ENCODE measurements at places on chromosomes 11 and 22.

DNA sequence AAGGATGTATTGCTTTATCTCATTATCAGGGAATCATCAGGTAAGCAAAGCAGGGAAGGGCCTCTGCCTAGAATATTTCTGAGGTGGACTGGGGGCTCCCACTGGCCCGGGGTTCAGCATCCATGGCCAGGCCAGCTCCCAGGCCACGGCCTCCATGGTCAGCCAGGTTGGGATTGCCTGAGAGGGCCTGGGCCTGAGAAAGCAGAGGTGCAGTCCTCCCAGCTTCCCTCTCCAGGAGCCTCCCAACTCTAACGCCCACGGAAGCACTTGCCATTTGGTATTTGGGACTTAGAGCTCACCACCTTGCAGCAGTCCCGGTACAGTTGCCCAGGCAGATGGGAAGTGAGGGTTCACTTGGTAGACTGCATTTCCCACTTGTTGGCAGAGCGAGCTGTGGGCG lies 12.7 kb downstream of the DGAT2 start:
- DNase-seq = no peak

- DNase-seq = no peak
Observed at GRCh38 chr11:30778596-30778995, 192.4 kb upstream of the MPPED2 start.

GRCh38 chr11:25159341-25159740 lies 662.5 kb downstream of the LUZP2 start:
- no peak for DNase-seq

GRCh38 chr11:17682848-17683247 lies 36.5 kb upstream of the MYOD1 start:
- no peak for DNase-seq

- no peak for DNase-seq
Observed at GRCh38 chr11:13111813-13112130, 102.7 kb downstream of the RASSF10 start.

DNA sequence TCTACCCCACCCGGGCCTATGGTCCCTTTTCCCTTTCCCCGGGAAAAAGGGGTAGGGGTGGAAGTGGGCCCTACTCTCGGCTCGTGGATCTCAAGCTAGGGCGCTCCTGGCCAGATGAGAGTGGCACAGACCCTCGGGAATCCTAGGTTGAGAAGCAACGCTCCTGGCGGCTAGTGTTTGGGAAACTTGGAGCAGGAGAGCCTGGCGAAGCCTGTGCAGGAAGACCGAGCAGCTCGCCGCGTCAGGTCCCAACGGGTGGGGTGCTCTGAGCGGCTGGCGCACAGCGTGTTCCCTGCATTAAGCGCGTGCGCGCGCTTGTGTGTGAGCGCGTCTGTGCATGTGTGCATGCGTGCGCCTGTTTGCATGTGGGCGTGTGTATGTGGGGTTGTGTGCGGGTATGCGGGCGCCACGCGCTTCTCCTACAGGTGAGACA lies 7.1 kb upstream of the FLI1 start:
- DNase-seq = no peak

- DNase-seq = no peak
Observed at GRCh38 chr11:102421261-102421660, 31.3 kb downstream of the TMEM123 start.

DNA sequence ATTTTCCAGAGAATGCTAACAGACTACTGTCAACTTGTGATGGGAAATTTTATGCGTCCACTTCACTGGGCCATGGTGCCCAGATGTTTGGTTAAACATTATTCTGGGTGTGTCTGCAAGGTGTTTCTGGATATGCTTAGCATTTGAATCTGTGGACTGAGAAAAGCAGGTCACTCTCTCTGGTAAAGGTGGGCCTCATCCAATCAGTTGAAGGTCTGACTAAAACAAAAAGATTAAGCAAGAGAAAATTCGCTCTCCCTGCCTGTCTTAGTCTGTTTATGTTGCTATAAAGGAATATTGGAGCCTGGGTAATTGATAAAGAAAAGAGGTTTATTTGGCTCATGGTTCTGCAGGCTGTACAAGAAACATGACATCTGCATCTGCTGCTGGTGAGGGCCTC lies 32.1 kb upstream of the CD81 start:
- DNase-seq = no peak

- no peak for DNase-seq
Observed at GRCh38 chr22:48752451-48753380, 1075.0 kb downstream of the BRD1 start.

- no peak for DNase-seq
Observed at GRCh38 chr22:29146771-29147170, 58.9 kb upstream of the EMID1 start.

- peak; percentile 82 for DNase-seq
Observed at GRCh38 chr22:36331912-36332622, 55.7 kb downstream of the MYH9 start.

DNA sequence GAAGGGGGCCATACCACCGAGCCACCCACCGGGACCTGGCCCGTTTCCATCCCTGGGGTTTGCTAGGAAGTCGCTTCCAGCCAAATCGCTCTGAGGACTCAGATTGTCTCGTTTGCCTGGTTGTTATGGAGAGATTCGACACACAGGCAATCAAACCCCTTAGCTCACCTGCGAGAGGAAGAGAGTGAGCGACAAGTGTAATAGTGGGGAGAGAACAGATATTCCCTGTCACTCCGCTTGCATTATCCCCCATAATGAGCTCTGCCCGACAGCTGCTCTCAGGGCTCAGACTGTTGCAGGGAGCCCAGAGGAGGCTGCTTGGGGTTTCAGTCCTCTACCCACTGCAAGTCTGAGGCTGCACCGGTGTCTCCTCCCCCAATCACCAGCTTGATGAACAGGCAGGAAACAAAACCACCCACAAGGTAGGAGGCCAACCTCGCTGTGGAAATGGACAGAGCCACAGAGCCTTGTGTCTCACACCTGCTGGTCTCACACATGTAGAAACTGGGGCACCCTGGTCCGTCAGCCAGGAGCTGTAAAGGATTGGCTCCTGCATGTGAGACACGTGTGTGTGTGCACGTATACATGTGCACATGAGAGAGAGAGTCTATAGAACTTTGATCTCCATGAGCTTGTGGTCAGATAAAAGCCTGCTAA lies 351.1 kb downstream of the BUD13 start:
- no peak for DNase-seq

DNA sequence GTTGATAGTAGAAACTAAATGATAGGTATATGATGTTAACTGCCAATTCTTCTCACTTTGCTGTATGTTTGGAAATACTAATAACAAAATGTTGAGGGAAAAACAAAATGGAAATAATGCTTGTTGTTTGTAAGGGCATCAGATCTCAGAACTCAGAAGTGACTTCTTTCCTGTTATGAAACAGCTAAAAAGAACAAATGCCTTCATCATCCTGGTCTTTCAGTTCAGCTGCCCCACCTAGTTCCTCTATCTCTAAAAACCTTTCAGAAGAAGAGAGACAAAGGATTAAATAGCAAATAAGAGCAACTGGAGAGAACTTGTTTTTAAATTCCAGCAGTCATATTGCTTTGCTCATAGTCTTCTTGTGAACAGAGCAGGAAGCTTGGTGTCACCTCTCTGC lies 345.3 kb upstream of the NCAM1 start:
- DNase-seq = no peak

DNA sequence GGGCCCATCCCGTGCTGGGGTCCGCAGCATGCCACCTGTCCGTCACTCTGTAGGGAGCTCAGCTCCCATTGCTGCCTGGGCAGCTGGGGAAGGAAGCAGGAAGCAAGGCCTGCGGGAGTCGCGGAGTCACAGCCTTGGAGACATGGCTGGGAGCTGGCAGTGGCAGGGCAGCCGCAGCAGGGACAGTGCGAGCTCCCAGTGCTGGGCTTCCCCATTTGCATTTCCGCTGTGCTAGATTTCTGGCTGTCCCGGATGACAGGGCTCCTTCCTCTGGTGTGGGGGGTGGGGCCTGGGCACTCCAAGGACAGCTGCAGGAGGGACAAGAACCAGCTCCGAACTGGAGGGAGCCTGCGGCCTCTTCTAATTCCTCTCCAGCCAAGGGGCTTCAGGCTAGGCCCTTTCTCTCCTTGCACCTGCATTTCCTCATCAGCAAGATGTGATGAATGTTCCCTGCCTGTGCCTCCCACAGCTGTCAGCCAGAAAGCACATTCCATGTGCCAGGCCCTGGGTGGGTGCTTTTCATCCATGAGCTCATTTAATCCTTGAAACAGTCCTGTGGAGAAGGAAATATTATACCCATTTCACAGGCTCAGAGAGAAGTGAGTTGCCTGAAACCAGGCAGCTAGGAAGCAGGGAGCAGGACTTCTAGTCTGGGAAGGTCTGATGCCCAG lies 48.0 kb downstream of the MYO7A start:
- peak; percentile 69 for DNase-seq

DNA sequence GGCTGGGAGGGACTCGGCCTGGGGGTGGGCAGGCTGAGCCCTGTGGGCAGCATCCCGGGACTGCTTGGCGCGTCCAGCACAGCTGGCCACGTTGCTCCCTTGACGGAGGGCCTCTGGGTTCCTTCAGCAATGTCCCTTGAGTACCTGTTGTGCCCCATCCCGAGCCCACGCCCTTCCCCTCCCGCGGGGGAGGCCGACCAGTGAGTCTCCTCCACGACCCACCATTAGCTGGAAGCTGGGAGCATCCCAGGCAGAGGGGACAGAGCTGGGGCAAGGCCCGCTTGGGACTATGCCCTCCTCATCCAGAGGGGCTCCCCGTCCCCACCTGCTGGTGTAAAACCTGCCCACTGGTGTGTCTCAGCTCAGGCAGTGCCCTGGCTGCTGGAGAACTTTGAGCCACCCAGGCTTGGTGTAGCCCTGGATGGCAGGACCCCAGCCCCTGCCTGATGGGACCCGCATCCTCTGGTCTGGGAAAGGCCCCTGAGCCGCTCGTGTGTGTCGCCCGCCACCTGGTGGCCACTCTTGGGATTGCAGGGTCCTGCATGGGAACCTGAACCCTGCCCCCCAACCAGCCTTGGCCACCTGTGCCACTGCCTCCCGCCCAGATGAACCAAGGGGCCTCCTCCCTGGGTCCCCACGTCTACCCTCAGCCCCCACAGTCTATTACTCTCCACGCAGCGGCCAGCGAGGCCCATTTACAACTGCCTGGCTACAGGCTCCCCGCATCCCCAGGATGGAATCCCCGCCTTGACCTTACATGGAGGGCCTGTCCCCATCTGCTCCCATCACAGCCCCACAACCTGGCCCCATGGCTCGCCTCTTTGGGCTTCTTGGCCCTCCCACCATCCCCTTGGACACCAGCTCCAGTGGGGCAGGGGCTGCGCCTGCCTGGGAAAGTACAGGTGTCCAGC lies 16.6 kb upstream of the ARHGAP8 start:
- peak; percentile 79 for DNase-seq
